ENCODE measurements at places on chromosomes 6 and 20.

GRCh38 chr20:57940868-57941522 lies 231.2 kb upstream of the PMEPA1 start:
- peak; percentile 3 for DNase-seq

GRCh38 chr6:135842618-135843392 lies 8.7 kb upstream of the PDE7B start:
- no peak for DNase-seq

DNA sequence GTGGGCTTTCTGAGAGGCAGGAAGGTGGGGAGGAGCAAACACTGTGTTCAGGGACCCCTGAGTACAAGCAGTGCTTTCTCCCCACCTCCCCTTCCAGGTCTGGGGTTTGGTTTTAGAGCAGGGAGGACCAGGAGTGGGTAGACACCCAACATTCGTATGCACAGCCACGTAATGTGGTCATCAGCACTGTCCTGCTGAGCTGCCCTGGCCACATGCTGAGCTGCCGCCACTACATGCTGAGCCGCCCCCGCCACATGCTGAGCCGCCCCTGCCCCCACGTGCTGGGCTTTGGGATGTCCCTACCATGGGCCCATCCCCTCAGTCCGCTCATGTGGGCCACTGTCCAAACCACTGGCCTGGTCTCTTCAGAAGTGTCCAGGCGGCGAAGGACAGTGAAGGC lies 214.9 kb upstream of the CST7 start:
- no peak for DNase-seq

- no peak for DNase-seq
These were observed 68.0 kb downstream of the CYP39A1 start for GRCh38 chr6:46584586-46584985.

GRCh38 chr6:3612341-3613041 lies 139.0 kb downstream of the PXDC1 start:
- peak; percentile 77 for DNase-seq

- DNase-seq = no peak
These were observed 162.0 kb upstream of the LAMA2 start for GRCh38 chr6:128720891-128721290.

GRCh38 chr20:47907031-47907675 lies 121.9 kb upstream of the SULF2 start:
- DNase-seq = no peak

DNA sequence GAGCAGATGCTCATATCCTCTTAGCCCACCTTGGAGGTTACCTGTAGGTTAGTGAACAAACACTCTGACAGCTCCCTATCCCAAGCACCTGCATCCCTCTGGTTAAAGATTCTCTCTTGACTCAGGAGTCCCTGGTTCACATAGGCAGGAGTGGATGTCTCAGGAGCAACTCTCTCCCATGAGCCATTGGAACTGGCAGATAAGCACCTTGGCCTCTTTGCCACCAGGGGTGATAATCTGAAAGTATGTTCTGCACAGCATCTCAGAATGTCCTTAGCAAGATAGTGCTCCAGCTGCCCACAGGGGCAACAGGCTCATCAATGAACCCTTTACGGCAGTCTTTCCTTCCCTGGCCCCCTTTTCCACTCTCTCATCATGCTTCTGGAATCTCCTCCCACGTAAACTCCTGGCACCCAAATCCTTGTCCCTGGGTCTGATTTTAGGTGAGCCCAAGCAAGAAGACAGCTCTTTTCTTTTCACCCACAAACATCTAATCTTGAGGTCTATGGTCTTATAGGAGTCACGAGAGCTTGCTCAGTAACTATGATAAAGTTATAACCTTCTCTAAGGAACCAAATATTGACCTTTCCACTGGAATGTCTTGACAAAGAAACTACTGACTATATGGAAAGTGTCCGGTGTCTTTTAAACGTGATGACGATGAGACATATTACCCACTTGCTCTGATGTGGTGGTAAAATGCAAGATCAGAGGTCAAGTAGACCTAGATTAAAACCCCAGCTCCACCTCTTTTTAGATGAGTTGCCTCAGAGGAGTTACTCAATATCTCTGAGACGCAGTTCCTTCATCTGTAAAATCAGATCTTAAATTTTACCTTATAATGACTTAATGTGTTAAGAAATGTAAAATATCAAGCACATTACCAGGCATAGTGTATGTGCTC lies 39.8 kb upstream of the ISM1 start:
- DNase-seq = no peak

DNA sequence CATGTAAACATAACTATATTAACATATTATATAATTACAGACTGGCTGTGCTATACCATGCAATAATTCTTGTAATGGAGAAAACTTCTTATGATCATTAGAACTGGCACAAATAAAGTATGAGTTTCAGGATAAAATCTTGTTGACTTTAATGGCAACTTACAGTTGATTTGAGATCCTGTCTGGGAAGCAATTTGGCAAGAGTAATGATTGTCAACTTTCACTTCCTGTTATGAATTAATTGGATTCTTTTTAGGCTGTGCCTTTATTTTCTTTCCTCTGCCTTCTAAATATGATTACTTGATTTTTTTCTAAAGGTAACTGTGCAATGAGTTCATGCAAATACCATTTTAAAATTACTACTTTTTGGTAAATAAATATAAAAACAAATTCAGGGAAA lies 158.1 kb upstream of the B3GAT2 start:
- peak; percentile 12 for DNase-seq

DNA sequence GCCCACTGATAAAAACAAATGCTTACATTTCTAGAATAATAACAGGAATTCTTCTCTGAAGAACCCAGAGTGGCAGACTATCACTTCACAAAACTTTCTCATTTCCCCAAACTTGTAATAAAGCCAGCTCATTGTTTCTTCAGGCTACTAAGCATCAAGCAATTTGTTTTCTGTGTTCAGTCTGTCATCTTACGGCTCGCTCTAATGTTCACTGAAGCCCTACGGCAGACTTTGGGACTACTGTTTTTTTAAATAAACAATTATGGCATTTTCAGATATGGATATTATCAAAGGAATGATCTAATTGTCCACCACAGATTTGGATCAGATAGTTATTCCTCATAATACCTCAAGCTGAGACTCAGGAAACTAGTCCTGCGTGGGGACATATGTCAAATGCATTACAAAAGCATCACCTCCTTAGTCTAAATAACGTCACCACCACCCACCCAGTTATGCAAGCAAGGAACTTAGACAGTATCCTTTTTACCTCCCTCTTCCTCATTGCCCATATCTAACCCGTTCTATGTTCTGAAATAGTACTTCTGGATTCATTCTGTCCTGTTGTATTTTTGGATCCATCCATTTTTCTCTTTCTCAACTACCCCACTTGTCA lies 415.1 kb downstream of the PLCB1 start:
- DNase-seq = no peak

GRCh38 chr6:143774347-143774746 lies 68.8 kb upstream of the LTV1 start:
- DNase-seq = no peak

DNA sequence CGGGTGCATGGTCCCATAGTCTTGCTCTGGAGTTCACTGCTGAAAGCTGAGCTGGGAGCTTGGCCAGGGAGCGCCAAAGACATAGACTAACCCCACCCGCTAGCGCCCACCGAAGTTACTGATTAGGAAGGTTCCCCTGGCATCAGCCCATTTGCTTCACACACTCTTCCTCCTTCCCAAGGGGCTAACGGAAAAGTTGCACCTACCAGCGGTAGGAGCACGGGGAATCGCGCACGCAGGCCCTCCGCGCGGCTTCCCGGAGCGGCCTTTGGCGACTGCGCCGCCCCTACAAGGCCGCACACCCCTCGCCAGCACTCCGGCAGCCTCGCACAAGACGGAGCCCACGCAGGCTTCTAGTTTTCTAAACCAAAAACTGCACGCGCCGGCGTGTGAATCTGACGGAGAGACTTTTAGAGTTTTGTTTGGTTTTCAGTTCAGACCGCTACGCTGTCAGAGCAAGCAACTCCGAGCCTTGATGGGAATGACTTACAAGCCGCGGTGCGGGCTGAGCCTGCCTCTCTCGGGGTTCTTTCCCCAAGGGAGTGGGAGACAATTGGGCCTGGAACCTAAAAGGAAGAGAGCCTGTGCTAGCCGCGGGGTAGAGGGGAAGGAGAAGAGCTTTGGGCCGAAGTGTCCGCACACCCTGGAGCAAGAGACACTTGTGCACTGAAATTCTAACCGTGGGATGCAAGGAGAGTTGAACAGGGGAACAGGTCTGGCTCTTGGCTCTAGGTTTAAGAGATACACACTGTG lies 891 bp upstream of the POU3F2 start:
- DNase-seq = peak; percentile 27

GRCh38 chr6:112287577-112288225 lies 33.3 kb upstream of the LAMA4 start:
- no peak for DNase-seq

DNA sequence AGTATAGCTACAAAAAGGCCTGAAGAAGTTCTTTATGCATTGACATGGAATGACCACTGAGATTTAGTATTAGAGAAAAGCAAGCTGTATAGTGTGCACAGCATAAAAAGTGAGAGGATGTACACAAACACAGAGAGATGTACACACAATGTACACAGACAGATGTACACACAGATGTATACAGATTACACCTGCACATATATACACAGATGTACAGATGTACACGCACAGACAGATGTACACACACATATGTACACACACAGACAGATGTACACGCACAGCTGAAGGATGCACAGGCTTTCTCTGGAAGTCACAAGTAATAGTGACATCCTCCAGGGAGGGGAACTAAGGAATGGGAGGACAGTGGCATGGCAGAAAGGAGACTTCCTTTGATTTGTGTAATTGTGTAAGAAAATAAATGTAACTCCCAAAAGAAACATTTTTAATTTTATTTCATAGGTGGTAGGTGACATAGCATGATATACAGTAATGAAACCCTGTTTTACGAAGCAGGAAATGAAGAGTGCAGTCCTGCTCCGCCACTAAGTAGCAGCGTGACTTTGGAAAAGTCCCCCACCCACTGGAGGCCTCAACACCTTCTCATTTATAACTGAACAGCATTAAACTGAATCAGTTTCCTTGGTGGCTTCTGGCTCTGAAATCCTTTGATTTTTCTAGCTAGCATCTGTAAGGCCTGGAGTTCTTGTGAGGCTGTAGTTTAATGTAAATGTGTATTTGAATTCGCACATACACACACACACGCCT lies 14.1 kb downstream of the NFATC2 start:
- no peak for DNase-seq

DNA sequence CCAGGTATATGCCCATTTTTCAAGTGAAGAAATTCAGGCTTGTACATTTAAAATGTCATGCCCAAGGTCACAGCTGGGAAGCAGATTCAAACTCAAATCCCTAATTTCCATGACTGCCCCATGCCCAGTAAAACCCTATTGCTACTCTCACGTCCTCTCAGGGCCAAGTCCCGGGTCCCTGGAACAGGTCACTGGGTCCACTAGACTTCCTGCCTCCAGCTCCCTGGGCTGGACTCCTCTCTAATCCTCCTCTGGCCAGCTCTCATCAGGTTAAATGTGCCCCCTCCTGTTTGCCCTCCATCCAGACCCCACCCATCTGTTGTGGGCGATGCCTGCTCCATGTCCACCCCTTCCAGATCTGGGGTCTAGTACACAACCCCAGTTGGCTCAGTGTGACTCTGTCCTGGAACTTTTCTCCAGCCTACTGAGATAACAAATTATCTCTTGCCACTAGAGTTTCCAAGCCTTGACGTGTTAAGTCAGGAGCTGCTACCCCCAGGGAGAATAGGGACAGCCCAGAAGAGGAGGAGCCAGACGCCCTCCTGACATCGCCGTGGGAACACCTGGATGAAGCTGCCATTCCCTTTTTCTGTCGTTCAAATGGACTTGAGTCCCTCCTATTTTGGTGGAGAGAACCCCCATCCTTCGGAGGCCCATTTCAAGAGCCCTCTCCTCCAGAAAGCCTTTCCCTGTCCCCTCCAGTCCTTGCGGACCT lies 3.7 kb upstream of the SPDEF start:
- DNase-seq = no peak

GRCh38 chr6:29531668-29532067 lies 27.9 kb downstream of the UBD start:
- no peak for DNase-seq

DNA sequence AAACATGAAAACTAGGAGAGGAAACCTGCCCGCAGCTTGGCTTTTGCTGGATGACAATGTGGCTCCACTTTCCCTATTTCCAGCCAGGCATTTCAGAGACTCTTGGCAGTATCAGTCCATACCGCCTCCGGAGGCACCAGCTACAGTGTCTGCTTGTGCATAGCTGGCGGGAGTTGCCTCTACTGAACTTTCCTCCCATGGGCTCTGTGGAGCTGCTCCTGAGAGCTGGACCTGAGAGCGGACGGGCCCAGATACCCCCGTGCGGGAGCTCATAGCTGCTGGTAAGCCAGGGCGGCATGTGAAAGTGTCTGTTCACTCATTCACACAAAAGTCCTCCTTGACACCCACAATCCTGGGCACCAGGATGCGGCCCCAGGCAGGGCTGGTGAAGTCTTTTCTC lies 130.3 kb upstream of the PMEPA1 start:
- DNase-seq = no peak

DNA sequence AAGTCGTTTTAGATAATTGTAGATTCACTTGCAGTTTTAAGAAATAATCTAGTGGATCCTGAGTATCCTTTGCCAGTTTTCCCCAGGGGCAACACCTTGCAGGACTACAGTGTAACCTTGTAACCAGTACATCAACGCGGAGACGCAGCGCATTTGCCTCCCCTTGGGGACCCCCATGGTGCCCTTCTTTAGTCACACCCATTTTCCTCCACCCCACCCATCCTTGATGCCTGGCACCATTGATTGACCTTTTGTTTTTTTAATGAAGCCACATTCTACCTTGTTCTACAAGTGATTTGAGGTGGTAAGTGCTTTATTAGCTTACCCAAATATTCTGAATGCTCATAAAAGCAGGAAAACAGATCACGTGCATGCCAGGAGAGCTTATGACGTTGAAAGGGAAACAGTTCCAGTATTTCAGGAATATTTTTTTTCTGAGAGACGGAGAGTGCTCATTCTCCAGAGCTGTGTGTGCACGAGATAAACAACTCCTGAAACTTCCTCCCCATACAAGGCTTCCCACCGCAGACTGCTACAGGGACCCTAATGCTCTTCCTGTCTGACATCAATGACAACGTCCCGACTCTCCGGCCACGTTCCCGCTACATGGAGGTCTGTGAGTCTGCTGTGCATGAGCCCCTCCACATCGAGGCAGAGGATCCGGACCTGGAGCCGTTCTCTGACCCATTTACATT lies 35.7 kb downstream of the CDH26 start:
- no peak for DNase-seq

DNA sequence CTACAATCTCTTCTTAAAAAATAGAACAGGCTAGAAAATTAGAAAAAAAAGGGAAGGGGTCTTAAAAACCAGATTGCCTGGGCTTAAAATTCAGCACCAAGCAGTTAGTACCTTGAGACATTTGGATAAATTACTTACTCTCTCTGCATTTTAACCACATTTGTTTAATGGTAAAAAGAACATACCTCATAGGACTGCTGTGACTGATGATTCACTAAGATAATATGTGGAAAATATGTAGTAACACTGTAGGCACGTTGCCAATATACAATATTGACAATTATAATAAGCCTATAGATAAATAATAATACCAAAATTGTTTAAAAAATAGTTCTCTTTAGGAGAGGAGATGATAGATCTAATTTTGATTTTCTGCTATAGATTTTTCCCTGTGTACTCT lies 750.4 kb downstream of the TENT5A start:
- no peak for DNase-seq
